Activated T-cell treated with anti-CD3 and anti-CD28 coated beads, Interleukin-2, amount 50 U/mL, for 4 hours (primary cell): ENCODE measurements at places on chromosomes 5 and 9. TPM values are rescaled to one million over a fixed set of nuclear protein-coding genes. Genes with fewer than 3 reads are reported as not detected.

DNA sequence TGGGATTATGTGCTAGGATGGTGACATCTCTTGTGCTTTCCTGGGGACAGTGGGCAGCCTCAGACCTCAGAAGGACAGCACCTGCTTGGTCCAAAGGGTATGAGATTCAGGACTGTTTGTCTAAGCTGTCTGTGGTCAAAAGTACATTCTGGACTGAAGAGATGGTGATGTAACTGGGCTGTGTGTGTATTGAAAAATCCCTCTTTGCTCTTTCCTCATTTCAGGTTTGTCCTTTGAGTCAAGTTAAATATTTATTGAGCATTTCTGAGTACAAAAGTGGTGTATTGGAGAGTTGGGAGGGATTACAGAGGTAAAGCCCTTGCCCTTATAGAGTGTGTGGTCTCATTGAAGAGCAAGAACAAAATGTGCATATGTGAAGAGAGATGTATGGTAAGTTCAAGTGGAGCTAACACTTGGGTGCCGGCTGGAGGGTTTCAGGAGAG lies 46.7 kb downstream of the RCL1 start:
- DNase-seq: no peak

DNA sequence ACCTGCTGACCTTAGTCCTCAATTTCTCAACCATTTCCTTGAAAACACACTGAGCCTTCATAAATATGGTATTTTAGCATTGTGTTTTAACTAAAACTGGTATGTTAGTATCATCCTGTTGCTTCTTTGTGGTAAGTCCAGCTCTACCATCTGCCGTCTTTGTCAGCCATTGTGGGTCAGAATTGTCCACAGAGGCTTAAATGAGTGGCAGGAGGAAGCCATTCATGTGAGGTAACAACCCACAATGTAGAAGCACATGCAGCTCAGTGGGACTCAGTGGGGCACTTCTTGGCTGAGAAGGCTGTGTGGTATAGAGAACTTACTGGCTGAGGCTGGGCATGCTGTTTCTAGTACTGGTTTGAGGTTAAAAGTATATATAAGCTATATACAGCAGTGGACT lies 149.2 kb upstream of the NR3C1 start:
- DNase-seq: no peak

GRCh38 chr5:61085885-61086284 lies 76.4 kb downstream of the SMIM15 start:
- no peak for DNase-seq

DNA sequence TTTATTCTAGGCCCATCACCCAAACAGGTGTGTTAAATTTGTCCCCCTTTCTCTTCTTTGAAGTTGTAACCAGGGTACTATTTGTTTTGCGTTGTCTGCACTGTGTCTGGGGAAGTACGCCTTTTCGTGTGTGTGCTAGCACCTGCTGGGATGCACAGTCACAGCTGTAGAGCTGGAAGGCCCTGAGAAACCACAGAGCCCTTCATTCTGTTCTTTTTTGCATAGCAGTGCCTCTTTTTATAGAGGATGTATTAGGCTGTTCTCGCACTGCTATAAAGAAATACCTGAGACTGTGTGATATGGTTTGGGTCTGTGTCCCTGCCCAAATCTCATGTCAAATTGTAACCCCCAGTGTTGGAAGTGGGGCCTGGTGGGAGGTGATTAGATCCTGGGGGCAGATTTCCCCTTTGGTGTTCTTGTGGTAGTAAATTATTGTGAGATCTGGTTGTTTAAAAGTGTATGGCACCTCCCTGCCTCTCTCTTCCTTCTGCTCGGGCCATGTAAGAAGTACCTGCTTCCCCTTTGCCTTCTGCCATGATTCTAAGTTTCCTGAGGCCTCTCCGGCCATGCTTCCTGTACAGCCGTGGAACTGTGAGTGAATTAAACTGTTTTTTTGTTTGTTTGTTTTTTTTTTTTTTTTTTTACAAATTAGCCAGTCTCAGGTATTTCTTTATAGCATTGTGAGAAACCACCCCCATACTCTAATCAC lies 14.0 kb downstream of the SEC61B start:
- no peak for DNase-seq

DNA sequence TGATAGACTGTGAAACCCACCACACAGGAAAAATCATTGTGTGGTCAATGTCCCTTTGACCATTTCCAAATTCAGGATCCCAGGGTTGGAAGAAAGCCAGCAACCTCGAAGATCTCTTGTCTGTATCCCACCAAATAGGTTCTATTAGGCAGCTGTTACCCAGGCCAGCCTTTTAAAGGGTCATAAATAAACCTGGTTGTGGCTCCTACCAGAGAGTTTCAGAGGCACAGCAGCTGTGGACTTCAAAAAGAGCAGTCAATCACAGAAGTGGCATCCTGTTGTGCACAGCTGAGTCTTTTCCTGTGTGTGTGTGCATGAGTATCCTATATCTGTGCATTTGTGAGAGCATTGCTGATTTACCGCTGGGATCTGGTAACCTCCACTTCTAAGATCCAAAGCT lies 23.7 kb upstream of the OR2S2 start:
- no peak for DNase-seq

The CDKN2A gene
- total RNA-seq: 1.2 TPM

- no peak for DNase-seq
Observed at GRCh38 chr5:135345956-135346731, 52.9 kb downstream of the MACROH2A1 start.

The IL3 gene
- total RNA-seq: 94.6 TPM

The NUP214 gene
- 78.6 TPM for total RNA-seq

The PCDHGA3 gene
- not detected for total RNA-seq

- DNase-seq: no peak
Observed at GRCh38 chr5:56587381-56588130, 227.8 kb upstream of the MAP3K1 start.

- DNase-seq: no peak
Observed at GRCh38 chr5:143037071-143037470, 266.9 kb downstream of the ARHGAP26 start.

DNA sequence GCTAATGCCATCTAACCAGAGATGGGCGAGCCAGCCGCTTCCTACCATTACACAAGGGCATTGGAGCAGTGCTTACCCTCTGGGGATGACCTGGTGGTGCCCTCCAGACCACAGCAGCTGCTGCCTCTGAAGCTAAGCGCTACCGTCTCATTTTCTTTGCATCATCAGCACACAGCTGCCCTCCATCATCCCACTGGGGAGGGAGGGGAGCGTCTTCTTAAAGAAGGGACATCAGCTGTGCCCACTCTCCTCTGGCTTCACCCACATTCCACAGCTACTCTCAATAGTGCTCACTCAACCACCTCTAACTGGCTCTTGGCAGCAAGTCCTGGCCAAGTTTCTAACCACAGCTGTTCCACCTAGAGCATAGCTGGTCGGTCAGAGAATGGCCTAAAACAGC lies 503.4 kb downstream of the NFIB start:
- DNase-seq: no peak

DNA sequence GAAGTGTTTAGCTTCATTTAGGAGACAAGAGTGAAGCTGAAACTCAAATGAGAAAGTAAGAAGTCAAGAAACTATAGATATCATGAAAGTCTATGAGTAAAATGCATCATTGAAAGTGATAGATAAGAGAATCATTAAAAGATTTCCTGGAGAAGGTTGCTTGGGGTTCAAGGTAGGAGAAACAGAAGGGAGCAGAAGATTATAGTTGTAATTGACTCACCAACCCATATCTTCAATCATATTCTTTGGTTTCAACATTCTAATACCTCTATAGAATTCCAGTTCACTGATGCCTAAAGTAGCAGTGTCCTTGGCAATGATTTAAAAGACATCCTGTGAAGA lies 365.7 kb upstream of the RIOK2 start:
- no peak for DNase-seq

The SLC34A1 gene
- total RNA-seq: not detected

DNA sequence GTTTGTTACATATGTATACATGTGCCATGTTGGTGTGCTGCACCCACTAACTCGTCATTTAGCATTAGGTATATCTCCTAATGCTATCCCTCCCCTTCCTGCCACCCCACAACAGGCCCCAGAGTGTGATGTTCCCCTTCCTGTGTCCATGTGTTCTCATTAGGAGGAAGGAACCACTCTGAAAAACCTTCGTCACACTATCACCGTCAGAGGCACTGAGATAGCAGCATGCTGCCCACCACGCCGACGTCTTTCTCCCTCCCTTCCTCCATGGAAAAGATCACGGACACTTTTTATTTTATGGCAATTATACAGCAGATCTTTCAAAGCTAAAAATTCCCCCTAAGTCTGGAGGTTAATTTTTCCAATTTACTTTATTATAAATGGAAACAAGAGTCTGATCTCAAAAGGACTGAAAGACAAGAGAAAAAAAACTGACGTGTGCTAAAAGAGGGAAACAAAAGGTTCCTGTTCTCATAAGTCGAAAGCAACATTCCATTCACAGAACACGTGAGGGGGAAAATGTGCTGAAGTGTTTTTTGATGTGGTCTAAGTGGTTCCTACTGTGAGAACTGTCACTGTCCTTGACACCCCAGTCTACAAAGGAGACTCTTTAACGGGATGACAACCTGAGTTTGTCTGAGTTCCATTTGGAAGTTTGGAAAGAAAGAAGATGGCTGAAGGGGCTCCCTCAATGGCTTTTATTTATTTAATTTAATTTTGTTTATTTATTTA lies 339.7 kb upstream of the IRX2 start:
- no peak for DNase-seq

GRCh38 chr5:1946122-1946677 lies 63.5 kb upstream of the IRX4 start:
- no peak for DNase-seq

DNA sequence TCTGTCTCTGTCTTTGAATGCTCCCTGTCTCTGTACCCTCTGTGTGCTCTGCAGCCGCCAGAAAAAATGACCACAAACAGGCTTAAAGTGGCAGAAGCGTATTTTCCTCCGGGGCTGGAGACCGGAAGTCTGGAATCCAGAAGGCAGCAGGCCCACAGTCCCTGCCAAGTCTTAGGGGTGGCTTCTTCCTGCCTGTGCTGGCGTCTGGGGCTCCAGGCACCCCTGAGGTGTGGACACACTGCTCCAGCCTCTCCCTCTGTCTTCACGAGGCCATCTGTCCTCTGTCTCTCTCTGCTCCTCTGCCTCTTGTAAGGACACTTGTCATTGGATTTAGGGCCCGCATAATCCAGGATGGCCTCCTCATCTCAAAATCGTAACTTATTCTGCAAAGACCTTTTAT lies 298.4 kb upstream of the IRX4 start:
- no peak for DNase-seq

The SLC34A3 gene
- total RNA-seq: not detected

The TLR4 gene
- not detected for total RNA-seq

GRCh38 chr5:116546033-116546742 lies 28.4 kb downstream of the SEMA6A start:
- DNase-seq: no peak

DNA sequence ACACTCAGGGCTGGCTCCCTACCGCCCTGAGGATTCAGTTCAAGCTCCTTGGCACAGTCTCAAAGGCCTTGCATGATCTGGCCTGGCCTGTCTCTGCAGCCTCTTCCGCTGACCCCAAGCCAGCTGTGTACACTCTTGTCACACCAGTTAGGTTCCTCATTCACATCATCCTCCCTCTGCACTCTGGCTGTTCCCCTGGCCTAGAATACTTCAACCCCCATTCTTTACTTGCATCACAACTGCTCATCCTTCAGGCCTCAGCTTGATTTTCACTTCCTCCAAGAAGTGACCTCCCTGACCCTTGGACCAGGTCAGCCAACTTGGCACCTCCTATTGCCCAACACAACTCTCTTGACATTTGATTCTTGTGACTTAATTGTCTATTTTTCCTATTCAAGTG lies 18.9 kb upstream of the PFDN1 start:
- DNase-seq: no peak

The IFNB1 gene
- total RNA-seq: not detected

GRCh38 chr5:15160091-15160490 lies 288.5 kb upstream of the ANKH start:
- DNase-seq: no peak

The DOK3 gene
- 9.2 TPM for total RNA-seq

DNA sequence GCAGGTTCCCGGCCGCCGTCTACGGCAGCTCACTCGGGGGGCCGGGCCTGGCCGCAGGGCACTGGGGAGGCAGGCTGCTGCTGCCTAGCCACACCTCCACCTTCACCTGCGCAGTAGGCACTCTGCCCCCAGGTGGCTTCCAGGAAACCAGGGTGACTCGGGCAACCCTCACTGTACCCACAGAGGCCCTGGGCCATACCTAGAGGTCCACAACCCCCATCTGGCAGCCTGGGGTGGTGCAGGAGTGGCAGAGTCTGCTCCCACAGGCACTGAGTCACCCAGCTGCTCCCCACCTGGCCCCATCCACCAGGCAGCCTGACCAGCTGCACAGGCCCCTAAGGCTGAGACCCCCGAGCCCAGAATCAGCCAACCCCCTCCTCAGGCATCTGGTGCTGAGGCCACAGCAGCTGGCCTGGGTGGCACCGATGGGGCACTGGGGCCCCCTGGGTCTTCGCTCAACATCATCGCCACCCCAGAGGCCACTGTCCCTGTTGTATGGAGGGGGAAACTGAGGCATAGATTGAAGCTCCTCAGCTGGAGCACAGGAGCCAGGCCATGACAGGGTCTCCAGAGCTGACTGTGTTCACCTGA lies 70.2 kb downstream of the KCNT1 start:
- DNase-seq: no peak

GRCh38 chr5:10663489-10664179 lies 97.4 kb downstream of the DAP start:
- no peak for DNase-seq

DNA sequence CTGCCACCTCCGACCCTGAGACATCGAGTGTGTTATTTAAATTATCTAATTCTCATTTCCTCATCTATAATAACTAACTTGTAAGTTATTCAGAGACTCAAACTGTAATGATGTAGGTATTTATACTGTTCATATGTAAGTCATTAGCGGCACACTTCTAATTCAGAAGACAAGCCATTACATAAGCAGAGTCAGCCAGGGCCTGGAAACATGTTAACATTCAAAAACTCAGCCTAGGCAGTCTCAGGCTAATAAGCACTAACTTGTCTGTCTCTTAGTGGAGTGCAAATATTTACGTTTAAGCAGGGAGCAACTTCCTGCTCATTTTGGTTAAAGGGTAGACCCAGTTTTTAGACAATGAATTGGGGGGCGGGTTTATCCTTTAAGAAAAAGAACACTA lies 598.4 kb downstream of the ACTL7B start:
- no peak for DNase-seq

The IFNA21 gene
- not detected for total RNA-seq

- no peak for DNase-seq
Observed at GRCh38 chr9:109624896-109625295, 126.8 kb upstream of the PTPN3 start.

- no peak for DNase-seq
Observed at GRCh38 chr9:105296877-105297287, 52.4 kb downstream of the SLC44A1 start.
